Psoas muscle (tissue), 8 donors: ENCODE measurements at places on chromosomes 4 and X. TPM values are rescaled to one million over a fixed set of nuclear protein-coding genes. Genes with fewer than 3 reads are reported as not detected.

GRCh38 chr4:80043541-80043940, 29.5 kb downstream of the ANTXR2 start:
- DNase-seq, result no peak

DNA sequence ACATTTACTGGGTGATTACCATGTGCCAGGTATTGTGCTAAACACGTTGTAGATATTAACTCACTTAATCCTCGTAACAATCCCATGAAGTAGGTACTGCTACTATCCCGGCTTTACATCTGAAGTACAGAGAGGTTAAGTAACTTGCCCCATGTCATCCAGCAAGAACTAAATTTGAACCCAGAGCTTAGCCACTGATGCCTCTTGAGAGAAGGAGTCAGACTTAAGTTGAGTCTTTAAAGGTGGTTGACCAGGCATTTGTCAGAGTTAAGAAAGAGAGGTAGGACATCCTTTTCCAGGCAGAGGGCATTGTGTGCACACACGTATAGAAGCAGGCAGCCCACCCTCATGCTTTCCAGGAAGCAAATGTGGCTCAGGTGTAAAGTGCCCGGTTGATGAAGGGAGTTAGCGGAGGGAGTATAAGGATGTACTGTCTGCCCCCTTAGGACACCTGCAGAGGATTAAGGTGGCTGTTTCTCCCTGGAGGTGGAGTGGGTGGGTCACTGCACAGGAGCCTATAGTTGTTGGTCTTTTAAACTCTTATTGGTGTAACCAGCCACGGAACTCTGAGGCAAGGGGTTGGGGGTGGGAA, 335 bp upstream of the CD38 start:
- no peak for DNase-seq

GRCh38 chrX:42149765-42150164, 226.4 kb upstream of the CASK start:
- no peak for DNase-seq

- no peak for DNase-seq
These were observed 157.1 kb downstream of the CDS1 start for GRCh38 chr4:84740057-84740456.

GRCh38 chr4:104475652-104476051, 19.0 kb downstream of the CXXC4 start:
- no peak for DNase-seq

- no peak for DNase-seq
These were observed 837.9 kb upstream of the LCORL start for GRCh38 chr4:18859468-18859867.

GRCh38 chr4:181608181-181608580, 635.0 kb upstream of the TENM3 start:
- no peak for DNase-seq

DNA sequence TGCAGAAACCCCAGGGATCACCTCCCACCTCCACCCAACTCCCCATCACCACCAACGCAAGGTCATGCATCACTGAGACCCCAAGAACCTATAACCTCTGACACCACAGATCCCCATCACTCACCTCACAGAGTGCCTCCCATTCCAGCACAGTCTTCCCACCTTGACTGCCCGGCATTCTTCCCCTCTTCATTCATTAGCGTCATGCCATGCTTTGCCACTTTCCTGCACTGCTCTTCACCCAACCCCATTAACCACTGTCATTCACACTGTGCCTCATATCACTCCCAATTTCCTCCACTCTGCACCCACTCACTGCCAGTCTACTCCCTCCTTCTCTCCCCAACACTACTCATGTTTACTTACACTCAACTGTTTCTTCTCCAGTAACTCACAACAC, 30.6 kb downstream of the ZNF182 start:
- DNase-seq, result no peak

GRCh38 chr4:31283679-31284078, 563.5 kb downstream of the PCDH7 start:
- DNase-seq, result no peak

- DNase-seq, result no peak
These were observed 650.7 kb downstream of the IL1RAPL1 start for GRCh38 chrX:29237972-29238371.

- DNase-seq, result no peak
These were observed 36.6 kb downstream of the ANAPC10 start for GRCh38 chr4:145061318-145061920.

DNA sequence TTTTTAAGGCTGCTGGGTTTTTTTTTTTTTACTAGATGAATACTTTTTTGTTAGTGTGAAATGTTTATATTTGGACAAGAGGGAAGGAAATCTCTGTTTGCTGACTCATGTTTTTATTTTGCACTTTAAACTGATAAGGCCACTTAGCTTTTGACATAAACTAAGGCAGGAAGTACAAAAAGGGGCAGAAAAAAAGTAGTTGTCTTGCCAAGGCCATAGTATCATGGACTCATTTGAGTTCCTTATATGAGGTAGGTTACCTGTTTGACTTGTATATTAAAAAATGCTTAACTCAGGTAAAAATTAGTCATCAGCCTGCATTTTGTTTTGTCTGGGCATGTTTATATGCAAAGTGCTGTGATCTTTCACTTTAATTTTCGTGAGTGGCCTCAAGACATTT, 26.0 kb downstream of the SMAD1 start:
- DNase-seq, result no peak

DNA sequence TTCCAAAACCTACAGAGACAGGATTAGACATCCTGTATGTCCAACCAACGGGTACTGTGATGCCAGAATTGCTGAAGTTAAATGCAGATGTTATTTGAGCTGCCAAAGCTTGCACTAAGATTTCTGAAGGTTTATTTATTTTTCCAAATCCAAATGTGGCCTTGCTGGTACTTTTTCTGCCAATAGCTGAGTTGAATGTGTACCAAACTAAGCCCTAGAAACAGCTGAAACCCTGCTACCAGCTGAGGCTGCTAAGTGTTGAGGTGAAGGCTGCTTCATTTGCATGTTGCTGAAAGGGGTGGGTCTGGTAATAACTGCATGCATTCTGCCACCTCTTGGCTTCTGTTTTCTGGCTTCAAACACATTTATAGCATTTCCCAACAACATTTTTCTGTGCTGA, 366.5 kb downstream of the FAT4 start:
- DNase-seq, result no peak

DNA sequence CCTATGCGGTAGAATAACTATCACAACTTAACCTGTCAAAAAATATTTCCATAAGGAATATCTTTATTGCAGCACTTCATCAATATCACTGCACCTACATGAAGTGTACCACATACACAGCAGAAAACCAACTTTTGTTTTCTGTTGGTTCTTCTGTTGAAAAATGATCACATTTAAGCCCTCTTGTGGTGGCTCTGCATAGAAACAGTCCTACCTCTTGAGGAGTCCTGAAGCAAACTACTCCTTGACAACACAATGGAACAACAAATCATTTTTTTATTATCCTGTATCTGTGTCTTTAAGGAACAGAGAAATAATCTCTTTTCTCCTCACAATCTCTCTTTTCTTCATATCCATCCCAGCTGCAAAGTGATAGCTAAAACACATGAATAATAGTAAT, 39.8 kb upstream of the ATOH1 start:
- no peak for DNase-seq

DNA sequence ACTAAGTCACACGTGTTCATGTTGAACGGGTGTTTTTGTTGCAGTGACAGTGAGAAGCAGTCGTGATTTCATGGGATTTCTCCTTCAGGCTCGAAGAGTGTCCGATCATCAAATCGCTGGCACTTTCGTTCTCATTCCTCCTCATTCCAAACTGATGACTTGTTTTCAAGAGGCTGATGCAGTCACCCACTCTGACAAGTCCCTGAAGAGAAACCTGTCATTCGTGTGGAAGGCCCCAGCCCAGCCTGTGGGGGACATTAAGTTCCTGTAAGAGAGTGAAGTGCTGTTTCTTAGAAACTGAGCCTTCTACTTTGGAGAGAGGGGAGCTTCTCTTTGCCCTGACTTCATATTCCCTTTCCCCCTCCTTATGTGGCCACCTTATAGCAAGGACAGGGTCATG, 8.0 kb downstream of the REELD1 start:
- DNase-seq, result no peak

GRCh38 chr4:44535981-44536380, 87.4 kb upstream of the KCTD8 start:
- DNase-seq, result no peak

DNA sequence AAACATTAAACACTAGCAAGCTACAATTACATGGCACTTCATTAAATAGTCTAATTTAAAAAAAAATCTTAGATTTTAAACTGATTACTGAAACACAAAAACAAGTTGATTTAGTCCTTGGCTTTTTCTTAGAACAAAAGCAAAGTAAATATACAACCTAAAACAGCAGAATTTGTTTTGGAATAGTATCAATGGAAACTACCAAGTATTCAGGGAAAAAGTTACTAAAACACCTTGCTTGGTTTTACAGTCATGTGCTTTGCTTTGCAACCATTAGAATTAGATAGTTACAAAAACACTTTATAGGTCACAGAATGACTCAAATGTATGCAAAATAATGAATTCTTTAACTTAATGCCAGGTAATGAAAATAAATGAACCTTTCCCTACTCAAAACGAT, 105.3 kb downstream of the CNOT6L start:
- no peak for DNase-seq

GRCh38 chr4:170497689-170498088, 407.9 kb upstream of the AADAT start:
- DNase-seq, result no peak

DNA sequence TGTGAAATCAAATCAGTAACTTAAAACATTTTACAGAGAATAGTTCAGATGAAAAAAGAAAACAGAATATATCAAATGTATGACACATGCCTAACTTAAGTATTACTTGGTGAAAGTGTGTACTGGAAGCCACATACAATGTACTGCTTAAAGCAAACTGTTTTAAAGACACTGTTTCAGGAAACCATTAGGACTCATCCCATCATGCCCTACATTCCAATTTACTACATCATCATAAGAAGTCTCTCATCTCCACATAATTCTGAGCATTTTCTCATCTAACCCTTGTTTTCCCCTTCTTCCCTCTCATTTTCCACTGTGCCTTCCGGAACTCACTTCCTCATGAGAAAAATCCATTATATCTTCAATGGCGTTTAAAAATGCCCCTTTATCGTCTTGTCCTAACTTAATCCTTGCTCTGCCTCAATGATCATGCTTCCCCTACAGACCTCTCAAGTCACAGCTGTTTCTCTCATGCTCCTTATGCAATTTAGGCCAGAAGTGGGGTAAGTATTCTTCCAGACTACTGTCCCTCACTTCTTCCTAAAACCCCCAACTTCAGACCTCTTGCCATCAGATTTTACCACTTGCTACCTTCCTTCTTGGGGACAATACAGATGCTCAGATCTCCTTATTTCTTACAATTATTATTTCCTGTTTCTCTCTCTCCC, 26.8 kb upstream of the FGF5 start:
- no peak for DNase-seq

DNA sequence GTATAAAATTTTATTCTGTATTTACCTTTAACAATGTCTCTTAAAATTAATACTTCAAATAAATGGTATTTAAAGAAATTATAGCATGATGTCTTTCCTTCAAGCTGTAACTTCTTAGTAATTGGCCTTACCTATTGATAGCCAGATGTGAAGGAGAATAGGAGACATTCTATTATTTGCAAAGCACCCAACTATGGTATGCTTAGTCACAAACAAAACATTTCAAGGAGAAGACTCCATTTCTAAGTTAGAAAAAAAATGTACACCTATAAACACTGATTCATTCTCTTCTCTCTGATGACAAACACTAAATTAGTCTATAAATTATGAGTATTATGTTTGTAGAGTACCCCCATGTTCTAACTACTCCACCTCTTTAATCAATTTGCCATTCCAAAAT, 66.4 kb downstream of the NKX6-1 start:
- DNase-seq, result no peak

DNA sequence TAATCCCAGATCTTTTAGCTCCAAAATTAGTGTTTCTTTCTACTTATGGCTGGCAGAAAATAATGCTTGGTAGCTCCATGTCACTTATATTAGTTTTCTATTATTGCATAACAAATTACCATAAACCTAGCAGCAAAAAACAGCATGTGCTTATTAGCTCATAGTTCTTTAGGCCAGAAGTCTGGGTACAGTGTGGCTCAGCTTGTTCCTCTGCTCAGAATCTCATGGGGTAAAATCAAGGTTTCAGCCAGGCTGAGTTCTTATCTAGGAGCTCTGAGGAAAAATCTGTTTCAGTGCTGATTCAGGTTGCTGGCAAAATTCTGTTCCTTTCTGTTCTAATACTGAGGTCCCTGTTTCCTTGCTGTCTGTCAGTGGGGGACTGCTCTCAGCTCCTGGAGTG, 101.1 kb downstream of the CT47B1 start:
- no peak for DNase-seq

DNA sequence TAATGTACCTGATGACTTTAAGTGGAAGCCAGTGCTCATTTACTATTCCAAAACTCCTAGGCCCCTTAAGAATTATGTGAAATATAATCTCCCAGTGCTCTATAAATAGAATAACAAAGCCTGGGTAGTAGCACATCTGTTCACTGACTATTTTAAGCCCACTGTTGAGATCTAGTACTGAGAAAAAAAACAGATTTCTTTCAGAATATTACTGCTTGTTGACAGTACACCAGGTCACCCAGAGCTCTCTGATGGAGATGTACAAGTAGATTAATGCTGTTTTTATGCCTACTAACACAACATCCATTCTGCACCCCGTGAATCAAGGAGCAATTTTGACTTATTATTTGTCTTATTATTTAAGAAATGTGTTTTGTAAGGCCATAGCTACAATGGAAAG, 75.7 kb downstream of the FAM47C start:
- no peak for DNase-seq

DNA sequence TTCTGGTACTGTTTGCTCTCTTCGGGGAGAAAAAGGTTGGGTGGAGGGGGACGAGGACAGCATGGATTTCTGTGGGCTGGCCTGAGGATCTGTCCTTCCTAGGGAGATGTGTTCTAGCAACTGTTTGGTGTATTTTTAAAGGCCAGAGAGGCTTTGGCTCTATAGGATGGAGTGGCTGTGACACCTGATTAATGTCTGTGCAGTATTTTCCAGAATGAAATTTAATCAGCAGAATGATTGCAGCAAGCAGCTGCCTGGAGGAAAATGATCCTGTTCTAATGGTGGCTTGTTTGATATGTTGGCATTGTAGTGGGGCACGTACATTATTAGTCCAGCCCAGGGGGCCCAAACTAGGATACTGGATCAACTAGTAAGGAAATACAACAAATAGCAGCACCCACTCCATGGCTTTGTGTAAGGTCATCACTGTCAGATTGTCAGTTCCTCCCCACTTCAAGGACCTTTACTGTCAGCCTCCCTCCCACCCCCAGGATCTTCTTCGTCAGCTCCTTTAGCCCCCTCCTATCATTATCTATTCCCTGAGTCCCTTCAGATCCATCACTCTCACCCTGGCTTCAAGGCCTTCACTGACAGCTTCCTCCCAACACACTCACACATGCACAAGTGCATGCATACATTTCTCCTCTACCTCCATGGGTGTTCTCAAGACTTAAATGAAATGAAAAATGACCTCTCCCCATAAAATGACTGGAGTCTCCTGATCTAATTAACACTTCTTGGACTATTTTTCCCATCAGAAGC, 10.4 kb upstream of the TMEM255A start:
- no peak for DNase-seq

OCIAD2 gene
- 3.7 TPM for polyA plus RNA-seq

DCAF8L2 gene
- polyA plus RNA-seq, result not detected

FHDC1 gene
- polyA plus RNA-seq, result 2.8 TPM

PNMA6A gene
- 0.09 TPM for polyA plus RNA-seq

PDCL2 gene
- not detected for polyA plus RNA-seq

AFF2 gene
- polyA plus RNA-seq, result 0.01 TPM

MSX1 gene
- polyA plus RNA-seq, result 1.4 TPM

FRMD7 gene
- 0.04 TPM for polyA plus RNA-seq

WDR1 gene
- 79.1 TPM for polyA plus RNA-seq

CENPVL1 gene
- not detected for polyA plus RNA-seq
